ENCODE measurements at places on chromosomes 6 and 20.

GRCh38 chr6:74510878-74511277, 695.0 kb downstream of the COL12A1 start:
- peak; percentile 7 for DNase-seq

DNA sequence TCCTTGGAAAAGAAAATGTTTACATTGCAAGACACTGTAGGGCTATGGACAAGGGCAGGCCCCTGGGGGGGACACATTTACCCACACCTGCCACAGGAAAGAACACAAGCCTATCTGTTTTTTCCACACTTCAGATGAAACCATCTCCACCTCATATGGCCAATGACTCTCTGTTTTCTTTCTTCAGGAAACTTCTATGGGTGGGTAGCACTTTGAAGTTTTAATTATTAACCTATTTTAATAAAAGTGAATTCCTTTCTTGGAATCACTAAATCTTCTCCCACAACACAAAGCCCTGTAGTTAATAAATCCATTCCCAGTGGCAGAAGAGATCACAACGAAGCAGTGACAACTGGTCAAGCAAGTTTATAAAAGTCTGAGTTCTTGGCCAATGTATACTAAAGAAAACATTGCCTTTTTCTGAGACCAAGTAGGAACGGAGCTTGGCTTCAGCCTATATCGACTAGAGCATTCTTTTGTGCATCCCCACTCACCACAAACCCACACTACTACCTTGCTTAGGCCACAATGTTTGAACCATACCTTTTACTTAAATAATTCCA, 125.1 kb upstream of the CARMIL1 start:
- DNase-seq, result no peak

- DNase-seq, result peak; percentile 47
Measured at GRCh38 chr6:13708736-13709135, 2.9 kb downstream of the RANBP9 start.

DNA sequence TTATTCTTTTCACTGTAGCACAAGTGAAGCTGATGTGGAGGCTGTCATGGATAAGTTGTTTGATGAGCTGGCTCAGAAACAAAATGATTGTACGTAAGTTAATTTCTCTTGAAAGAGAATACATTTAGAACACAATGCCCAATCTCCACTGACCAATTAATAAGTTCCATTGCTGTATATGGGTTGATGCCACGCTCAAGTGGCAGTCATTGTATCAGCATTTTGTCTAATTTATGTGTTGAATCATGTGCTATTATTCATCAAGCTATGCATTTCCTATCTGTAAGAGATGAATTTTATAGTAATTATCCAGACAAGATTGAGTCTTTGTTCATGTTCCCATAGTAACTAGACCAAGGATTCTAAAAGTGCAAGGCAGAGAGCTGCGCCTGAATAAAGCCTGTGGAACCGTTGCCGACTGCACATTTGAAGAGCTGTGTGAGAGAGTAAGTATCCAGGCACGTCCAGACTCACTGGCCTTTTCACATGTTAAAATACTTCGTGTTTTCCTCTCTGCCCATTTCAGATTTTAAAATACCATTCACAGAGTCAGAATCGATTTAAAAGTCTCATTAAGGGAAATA, 83.8 kb upstream of the FOXO3 start:
- DNase-seq, result no peak

DNA sequence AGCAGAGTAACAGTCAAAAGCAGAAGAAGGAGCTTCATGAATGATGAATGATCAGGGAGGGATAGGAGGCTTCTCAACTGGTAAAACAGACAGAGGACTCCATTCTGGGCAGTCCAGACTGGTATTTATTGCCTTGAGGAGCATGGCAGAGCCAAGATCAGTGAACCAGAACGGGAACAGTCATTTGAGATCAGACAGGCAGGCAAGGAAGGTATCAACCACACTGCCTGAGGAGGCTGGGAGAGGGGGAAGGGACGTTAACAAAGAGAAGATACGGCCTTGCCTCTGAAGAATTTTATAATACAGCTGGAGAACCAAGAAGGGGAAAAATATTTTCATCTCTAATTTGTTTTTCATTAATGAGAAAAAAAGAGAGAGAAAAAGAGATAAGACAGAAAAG, at the start of gene DEFB121:
TSS of gene DEFB121 (minus strand) at position 101 of the 400 bp plus-strand sequence. CDS start at position 38, 63 bp downstream.
- no peak for DNase-seq

- DNase-seq, result no peak
Measured at GRCh38 chr6:42449917-42450476, 1.7 kb downstream of the TRERF1 start.

DNA sequence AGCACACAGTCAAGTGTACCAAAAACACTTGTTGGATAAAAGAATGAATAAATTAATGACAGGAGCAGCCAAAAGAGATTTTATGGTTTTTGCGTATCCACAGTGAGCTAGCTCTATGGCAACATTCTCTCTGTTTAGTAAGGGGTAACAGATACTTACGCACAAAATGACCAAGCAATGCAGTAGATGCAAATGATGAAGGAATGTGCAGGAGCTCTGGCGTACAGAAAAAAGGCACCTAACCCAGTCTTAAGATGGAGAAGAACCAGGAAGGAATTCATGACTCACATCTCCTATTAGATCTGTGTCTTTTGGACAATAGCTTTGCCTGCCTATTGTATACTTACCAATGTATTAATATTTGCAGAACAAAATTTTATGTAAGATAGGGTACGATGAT, 191.9 kb upstream of the PREP start:
- no peak for DNase-seq

DNA sequence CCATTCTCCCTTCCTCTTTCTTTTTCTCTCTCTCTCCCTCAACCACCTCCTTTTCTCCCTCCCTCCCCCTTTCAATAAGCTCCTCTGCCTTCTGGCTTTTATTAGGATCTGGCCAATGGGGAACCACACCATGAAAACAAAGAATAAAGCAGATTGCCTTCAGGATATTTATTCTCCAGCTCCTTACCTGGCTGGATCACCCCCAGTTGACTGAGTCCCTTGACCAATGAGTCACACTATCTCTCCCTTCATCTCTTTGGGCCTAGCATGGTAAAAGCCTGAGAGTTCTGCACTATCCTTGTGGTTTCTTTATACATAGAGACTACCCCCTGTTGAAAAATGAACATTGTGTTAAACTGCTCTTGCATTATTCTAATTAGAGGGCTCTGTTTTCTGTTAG, 476.8 kb downstream of the EPHA7 start:
- DNase-seq, result no peak

- DNase-seq, result no peak
Measured at GRCh38 chr6:35735452-35735851, 1.4 kb upstream of the ARMC12 start.

DNA sequence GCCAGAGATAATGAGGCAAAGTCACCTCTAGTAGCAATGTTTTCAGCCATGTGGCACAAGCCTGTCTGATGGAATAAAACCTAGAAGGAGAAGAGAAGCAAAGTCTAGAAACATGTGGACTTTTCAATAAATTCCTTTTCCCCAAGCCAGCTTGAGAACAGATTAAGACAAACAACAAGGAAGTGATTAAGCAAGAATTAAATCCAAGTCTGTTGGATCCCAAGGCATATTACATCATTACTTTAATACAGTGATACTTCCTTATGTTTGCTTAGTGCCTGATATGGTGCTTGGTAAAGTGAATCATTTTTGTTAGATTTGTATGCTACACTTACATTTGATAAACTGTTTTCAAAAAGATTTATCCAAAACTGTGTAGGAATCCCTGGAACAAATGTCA, 260.3 kb upstream of the FAM83B start:
- peak; percentile 54 for DNase-seq

DNA sequence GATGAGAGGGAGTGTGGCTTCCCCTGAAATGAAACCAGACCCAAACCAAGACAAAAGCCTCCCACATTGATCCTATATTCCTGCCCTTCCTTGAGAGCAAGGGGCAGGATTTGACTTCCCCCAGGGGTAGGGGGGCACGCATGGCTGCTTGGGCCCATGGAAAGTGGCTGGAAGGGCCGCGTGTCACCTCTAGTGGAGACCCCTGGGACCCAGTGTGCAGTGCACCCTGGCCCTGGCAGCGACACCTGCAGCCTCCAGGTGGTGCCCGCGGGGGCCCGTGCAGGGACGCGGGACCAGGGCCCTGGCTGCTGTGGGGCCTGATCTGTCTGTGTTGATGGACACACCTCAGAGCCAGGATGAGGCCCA, 18.0 kb upstream of the SLCO4A1 start:
- DNase-seq, result no peak

DNA sequence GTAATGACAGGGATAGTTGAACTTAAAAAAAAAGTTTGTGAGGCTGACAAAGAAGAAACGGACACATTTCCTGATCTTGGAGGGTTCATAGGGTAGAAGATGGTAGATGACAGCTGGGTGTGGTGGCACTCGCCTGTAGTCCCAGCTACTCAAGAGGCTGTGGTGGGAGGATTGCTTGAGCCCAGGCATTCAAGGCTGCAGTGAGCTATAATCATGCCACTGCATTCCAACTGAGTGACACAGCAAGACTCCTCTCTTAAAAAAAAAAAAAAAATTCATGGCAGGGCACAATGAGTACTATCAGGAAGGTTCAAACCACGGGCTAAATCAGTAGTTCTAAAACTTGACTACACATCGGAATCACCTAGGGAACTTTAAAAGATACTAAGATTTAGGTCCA, 2.0 kb upstream of the MICA start:
- DNase-seq, result peak; percentile 81

DNA sequence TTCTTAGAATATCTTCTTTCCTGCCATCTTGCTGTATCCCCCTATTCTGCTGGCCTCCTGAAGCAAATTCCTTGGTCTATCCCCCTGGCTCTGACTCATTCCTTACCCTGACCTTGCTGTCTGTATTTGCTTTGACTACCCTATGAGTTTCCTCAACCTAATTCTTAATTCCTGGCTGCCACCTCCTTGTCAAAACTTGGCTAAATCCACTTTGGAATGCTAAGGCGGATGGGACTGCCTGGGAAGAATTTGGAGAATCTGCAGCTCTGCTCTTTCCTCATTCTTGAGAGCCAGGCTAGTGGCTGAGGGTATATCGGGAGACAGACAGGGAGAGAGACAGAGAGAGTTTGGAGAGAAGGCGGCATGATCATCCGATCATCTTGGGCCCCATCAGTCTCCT, 24.4 kb downstream of the CAP2 start:
- peak; percentile 92 for DNase-seq

- no peak for DNase-seq
Measured at GRCh38 chr20:38875175-38875993, 50.8 kb upstream of the FAM83D start.

DNA sequence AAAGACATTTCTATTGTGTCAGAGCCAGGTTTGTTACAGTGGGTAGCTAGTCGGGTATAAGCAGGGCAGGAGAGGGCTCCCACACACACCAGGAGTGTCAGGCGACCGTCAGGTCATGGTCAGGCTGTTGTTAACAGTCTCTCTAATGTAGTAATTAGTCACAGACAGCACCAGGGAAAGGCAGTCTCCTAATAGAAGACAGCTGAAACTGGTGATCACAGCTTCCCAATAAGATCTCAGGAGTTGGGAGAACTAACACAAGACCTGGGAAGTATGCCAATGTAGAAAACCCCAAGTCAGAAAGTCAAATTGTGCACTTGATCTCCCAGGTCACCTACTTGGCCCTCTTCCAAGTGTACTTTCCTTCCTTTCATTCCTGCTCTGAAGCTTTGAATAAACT, 53.0 kb upstream of the GPR6 start:
- peak; percentile 2 for DNase-seq

DNA sequence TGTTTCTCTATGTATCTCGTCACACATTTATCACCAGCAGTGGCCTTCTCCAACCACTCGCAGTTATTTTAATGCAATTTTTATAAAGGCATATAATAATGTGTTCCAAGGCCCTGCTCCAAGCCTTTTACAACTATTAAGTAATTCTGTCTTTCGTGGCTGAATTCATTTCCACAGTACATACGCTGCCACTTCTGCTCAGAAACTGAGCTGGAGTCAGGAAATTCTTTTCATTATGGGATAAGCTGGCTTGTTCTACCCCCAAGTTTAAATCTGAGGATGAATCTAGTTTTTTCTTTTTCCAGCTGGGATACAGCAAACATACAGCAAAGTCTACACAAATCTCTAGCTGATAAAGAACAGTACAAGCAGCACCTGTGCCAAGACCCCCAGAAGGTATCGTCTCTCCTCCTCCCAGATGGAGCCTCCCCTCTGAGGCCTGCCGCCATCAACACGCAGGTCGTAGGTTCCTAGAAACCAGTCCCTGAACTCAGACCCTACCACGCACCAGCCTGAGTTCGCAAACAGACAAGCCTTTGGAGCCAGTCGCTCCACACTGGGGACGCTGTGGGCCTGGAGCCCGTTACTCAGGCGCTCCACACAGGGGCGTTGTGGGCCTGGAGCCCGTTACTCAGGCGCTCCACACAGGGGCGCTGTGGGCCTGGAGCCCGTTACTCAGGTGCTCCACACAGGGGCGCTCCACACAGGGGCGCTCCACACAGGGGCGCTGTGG, 263.5 kb downstream of the THBS2 start:
- no peak for DNase-seq

DNA sequence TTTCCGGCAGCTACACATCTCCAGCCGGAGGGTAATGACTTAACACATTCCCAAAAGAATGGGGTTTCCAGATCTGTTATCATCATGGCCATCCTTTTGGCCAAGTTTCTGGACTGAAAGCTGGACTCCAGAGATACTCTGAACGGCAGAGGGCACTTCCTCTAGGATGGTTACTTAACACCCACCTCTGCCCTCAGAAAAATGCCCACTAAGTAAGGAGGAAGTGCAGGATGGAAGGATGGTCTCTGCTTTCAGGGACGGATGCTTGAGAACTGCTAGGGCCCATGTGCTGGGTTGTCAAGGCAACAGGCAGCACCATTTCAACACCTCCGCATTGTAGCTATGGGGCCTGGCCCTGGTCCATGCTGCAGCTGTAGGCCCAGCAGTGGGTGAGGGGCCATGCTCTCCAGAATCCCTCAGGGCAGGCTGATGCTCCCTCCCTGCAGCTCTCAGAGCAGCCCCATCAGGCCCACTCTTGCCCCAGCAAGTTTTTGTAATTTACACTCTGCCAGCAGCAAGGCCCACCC, 16.5 kb upstream of the TGM3 start:
- DNase-seq, result no peak

GRCh38 chr6:134956032-134956431, 6.1 kb upstream of the ALDH8A1 start:
- DNase-seq, result no peak

- no peak for DNase-seq
Measured at GRCh38 chr20:19915111-19915798, 101.9 kb upstream of the NAA20 start.

- DNase-seq, result peak; percentile 62
Measured at GRCh38 chr6:16836144-16836981, 75.1 kb upstream of the ATXN1 start.

DNA sequence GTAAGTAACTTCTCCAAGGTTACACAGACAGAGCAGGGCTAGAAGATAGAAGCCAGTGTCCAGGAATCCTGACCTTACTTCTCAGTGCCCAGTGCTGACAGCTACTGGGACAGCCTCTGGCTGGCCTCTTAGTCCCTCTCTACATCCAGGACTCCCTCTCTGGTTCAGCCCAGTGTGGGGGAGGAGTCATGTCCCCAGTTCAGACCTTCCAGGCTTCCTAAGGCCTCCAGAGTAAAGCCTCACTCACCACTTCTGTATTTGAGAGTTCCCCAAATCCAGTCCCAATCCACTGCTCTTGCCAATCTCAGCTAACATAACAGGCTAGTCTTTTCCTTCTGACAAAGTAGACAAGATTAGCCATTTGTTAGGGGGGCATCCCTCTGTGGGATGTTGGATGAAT, 36.9 kb upstream of the EPB41L1 start:
- DNase-seq, result no peak

Data from adipocyte (in vitro differentiated cells).